NCI-H1105 (cell line): ENCODE measurements at places on chromosomes 11 and 22.
A peak's percentile ranks its signal among the peaks of the same experiment; 100 is the strongest.

GRCh38 chr11:20926799-20927540 lies 257.6 kb downstream of the NELL1 start:
- peak; percentile 78 for DNase-seq

- peak; percentile 56 for DNase-seq
Observed at GRCh38 chr11:115527534-115528125, 23.4 kb upstream of the CADM1 start.

GRCh38 chr11:66069715-66070603 lies at the start of gene PACS1:
PACS1 (plus strand) TSS chr11:66070272; CDS start chr11:66070487, 215 bp downstream.
- DNase-seq, result peak; percentile 38

GRCh38 chr11:83717537-83717936 lies 431.4 kb upstream of the CCDC90B start:
- DNase-seq, result no peak

DNA sequence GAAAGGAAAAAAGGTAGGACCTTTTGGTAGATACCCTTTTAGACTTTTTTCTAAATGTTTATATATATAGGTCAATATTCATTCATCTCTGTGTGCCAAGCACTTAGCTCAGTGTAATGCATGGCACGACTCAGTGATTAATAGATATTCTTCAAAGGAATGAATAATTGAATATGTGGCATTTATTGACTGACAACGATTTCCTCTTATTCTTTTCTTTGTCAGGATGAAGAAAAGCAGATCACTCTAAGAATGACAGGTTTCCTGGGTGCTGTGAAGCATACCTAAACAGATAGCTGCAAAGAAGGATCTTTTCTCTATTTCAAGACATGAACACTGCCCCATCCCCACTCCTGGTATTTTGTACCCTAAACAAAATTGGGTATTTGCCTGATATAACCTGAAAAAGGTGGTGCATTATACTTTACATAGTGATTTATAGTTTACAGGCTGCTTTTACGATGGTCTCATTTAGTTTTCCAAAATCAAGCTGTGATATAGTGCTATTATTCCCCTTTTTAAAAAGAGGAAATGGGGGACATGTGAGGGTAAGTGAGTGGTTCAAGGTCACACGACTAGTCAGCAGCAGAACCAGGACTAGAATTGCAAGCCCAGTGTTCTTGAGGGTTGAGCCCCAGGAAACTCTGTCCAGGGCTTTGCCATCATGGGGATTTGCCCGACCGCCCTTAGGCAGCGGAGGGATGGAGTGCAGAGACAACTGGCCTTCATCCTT lies 32.9 kb upstream of the CLMP start:
- no peak for DNase-seq

GRCh38 chr11:34425360-34425759 lies 13.4 kb upstream of the CAT start:
- DNase-seq, result no peak

GRCh38 chr22:36730176-36730858 lies 26.8 kb upstream of the CACNG2 start:
- DNase-seq, result no peak

- no peak for DNase-seq
Observed at GRCh38 chr22:44645531-44645930, 56.5 kb upstream of the PRR5 start.

DNA sequence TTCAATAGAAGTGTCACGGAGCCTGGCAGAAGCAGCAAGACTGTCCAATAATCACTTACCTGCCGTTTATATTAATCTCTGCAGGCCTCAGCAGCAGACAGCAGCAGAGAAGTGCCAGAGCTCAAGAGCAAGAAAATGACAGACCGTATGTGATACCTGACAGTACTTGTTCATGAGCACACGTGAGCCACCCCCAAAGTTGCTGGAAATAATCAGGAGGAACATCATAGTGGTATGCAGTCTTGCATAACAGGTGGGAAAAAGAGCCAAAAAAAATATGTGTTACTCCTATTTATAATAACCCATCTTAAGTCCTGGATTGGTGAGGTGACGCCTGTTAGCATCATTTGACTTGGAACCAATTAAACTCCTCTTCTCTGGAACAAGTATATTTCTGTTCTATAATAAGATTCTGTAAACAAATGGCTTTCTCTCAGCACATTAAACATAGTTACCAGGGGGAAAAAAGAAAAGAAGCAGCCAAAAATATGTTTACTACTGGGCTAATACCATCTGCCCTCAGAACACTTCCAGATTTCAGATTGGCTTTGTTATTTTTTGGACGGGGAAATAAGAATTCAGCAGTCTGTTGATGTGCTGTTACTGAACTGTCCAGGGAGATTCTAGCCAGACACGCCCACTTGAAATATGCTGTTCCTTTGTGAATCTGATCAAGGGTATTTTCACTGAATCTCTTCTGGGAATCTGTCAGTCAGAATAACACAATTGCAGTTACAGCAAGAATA lies 7.9 kb upstream of the SLN start:
- no peak for DNase-seq
